Stimulated activated CD4-positive, alpha-beta T cell treated with anti-CD3 and anti-CD28 coated beads, Interleukin-2, amount 100 ng/mL, for 24 hours (primary cell): ENCODE measurements at places on chromosomes 2 and 18.

- DNase-seq: no peak
Measured at GRCh38 chr2:9877726-9878125, 34.5 kb downstream of the TAF1B start.

DNA sequence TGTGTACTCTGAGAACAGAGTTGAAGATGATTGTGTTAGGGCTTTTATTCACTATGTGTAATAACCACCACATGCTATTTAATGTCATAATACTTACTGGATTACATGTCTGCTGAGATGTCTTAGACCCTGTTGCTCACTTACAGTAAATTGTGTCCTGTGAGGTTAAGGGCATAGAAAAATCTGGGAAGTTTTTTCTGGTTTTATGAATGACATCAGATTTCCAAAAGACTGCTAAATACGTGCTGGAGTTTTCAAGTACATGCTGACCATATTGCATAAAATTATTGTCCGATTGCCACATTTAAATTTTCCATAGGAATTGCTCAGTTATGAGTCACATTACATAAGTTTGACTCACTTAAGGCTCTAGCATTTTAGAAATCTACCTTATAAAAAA is 96.7 kb upstream of the COL5A2 start:
- DNase-seq: no peak

- DNase-seq: no peak
Measured at GRCh38 chr2:171615069-171615468, 72.2 kb upstream of the DYNC1I2 start.

GRCh38 chr2:6957031-6957714 is 40.0 kb downstream of the RNF144A start:
- DNase-seq: no peak

- DNase-seq: no peak
Measured at GRCh38 chr2:53827398-53828175, 32.2 kb downstream of the GPR75 start.

- no peak for DNase-seq
Measured at GRCh38 chr2:130864830-130865800, 28.4 kb downstream of the ARHGEF4 start.

- DNase-seq: no peak
Measured at GRCh38 chr18:74299746-74300145, 8.0 kb upstream of the CYB5A start.

GRCh38 chr2:28588292-28588670 is 92.4 kb downstream of the PLB1 start:
- peak; percentile 37 for DNase-seq

DNA sequence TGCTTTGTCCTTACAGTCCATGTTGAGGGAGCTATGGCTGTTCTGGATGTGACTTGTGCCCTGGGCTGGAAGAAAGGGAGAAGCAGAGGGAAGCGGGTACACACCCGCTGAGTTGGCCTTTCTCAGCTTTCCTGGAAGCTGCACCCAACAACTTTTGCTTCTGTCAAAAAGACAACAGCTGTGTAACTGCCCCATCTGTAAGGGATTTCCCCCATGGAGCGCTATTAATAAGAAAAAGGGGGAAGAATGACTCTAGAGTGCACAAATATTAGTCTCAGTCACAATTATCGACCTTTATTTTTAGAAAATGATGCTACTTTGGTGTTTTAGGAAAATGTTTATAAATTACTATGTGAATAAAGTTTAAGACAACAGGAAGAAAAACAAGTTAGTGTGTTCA is 368.3 kb downstream of the RAD51AP2 start:
- DNase-seq: no peak

DNA sequence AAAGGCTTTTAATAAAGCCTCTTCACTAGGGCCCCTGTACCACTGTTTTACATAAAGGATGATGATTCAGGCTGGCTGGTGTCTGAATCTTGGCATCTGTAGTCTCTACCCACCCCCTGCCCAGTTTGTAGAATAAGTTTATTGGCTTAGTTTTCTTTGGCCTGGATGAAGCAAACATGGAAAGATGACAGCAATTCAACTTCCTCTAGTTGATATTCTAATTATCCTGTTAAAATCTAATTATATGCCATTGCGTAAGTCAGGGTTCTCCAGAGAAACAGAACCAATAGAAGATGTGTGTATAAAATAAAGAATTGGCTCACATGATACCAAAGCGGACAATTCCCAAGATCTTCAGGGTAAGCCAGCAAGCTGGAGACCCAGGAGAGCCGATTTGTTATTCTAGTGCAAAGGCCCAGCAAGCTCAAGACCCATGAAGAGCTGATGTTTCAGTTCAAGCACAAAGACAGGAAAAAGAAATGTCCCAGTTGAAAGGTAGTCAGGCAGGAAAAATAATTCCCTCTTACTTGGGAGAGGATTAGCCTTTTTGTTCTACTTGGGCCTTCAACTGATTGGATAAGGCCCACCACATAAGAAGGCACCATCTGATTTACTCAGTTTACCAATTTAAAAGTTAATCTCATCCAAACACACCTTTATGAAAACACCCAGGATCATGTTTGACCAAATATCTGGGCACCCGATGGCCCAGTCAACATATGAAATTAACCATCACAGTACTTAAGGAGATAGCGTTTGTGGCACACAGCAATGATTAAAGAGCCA is 82.6 kb upstream of the LYPD1 start:
- DNase-seq: no peak

DNA sequence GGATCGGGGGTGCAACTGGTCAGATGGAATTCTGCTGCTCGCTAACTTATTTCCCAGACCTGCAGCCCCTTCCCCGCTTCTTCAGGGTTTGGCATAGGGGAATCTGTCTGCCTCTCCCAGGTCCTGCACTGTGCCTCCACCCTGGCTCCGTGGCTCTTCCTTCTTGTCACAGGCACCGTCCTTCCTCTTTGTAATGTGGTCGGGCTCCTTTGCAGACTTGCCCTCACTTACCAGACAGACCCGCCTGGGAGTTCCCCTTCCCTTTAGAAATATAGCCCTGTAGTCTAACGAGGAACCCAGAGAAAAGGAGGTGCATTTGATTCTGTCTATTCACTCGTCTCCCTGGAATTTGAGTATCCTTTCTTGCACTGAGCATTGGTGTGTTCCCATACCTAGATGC is 63.9 kb upstream of the PAX8 start:
- no peak for DNase-seq

- DNase-seq: no peak
Measured at GRCh38 chr2:81714817-81715216, 1410.3 kb upstream of the LRRTM1 start.

GRCh38 chr2:218811382-218811781 is 20.2 kb downstream of the PRKAG3 start:
- no peak for DNase-seq

DNA sequence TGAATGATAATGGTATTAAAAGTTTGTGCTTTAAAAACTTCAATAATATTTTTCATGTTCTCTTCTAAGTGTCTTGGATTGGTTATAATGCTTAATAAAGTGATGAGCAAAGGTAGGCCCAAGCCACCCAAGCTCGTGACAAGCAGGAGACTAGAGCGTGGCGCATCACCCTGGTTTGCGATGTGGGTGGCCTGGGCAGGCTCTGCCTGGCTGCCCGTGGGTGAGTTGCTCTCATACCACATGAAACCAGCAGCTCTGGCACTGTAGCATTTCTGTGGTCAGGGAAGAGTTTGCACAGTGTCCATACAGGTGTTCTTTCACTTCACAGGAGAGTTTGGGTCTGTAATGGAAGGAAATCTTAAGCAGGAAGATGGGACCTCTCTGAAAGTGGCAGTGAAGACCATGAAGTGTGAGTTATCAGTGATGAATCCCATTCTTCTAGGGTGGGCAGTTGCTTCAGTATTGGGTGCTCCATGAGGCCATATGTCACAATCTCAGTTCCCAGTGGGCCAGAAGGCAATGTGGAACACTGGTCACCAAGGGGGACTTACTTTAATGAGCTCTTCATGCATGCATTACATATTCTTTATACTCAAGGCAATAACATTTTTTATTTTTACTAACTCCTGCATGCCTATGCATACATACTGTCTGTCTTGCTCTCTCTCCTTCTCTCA is 51.4 kb upstream of the TMEM87B start:
- no peak for DNase-seq

DNA sequence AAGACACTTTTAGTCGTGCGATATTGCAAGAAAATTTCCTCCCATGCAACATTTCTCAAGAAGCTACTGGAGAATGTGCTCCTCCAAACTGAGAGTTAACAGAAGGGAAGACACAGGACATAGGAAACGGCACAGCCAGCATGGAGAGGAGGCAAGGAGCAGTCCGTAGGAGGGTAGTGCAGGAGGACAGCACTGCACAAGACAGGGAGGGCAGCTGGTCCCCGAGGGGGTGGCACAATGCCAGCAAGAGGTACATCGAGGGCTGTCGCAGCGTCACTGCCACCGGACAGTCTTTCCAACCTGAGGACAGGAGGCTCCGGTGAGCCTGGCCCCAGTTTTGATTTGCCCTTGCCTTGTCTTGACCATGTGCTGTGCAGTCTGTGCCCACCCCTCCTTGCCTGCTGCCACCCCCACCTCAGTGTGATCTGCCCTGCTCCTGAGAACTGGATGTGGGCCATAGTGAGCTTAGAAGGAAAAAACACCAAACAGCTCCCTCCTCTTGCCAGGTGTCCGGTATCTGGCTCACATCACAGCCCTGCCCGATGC is 81.6 kb upstream of the LAPTM4A start:
- no peak for DNase-seq

DNA sequence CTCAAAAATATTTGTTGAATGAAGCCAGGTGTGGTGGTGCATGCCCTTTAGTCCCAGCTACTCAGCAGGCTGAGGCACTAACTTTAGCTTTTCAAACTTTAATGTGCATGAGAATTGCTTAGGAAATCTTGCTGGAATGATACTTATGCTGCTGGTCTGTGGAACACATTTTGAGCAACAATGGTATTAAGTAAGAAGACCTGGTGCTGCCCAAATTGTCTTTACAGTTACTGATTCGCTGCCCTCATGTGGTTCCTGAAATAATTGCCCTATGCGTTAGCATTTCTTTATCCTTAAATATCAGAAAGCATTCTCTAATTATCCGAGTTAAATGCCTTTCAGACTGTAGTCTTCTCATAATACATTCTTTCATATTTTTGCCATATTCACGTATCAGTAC is 76.0 kb upstream of the SESTD1 start:
- DNase-seq: no peak

GRCh38 chr2:143262389-143262788 is 133.2 kb downstream of the ARHGAP15 start:
- no peak for DNase-seq

DNA sequence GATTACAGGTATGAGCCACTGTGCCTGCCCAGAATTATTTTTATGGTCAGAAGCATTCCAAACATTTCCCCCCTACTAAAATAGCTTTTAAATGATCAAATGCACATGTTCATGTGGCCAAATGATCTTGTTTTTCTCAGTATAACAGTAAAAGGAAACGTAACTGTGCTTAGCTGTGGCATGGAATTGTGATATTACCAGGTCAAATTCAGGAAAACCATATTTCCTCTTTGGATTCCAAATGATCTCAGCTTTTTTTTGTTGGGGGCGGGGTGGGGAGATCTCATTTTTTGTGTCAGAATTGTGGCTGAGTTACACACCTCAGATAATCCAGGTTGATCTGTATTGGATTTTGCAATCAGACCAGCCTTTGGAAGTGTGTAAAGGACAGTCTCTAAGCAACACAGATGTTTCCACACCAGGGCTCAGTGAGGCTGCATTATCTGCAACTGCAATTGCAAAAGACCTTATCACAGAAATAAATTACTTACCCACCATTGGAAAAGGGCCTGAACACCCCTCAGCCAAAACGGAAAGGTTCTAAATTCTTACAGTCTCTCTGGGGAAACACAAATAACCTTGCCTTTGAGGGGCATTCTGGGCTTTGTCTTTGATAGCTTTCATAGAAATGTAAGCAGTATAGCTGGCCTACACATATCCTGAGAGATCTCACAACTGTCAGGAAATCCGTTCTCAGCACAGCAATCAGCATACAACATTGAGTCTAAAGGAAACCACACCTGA is 8.4 kb downstream of the CASP10 start:
- DNase-seq: no peak

DNA sequence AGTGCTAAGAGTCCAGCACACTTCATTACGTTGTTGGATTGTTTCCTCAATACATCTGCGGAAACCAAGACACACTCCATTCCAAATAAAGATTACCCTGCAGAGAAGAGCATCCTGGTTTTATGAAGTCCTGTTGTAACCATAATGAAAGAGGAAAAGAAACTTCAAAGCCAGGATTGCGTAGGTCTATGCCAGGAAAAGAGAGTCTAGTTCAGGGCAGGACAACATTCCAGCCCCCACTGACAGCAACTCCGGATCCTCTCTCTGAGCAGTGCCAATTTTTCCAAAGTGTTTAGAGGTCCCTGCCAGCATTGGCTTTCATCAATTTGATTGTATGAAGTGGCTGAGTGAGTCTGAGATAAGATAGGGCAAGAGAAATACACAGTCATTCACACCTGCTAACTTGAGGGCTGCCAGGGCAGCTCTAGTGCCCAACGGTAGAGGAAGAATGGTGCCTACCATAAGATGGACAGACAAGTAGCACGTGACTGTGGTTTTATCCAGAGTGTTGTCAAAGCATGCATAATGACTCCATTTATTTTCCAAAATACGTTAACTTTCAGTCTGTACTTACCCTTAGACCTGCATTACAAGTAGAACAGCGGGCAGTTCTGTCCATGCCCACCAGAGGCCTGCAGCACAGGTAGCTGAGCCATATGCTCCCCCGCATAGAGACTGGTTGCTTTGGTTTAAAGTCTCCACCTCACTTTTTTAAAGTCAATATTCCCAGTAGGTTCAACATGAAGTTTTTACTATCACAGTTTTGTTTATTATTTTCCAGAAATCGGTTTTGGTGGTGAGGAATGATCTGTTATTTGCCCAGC is 23.7 kb downstream of the PIEZO2 start:
- no peak for DNase-seq

- no peak for DNase-seq
Measured at GRCh38 chr18:55069497-55069896, 110.2 kb upstream of the CCDC68 start.

DNA sequence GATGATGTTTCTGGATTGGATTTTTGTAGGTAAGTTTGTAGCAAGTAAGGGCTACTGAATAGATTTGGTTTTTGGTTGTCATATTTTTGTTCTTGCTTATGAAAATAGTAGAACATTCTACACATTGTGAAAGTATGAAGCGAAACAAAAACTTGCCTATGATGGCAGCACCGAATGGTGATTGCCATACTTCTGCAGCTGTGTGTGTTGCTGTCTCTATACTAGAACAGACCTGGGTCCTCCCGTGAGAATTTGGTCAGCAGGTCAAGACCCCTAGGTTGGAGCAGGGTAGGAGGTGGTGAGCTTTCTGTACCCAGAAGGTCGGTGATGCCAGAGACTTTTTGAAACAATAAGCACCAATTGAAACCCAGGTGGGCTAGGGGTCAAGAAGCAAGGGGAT is 322.6 kb downstream of the PRKCE start:
- DNase-seq: no peak

GRCh38 chr18:26706911-26707351 is 158.6 kb downstream of the AQP4 start:
- DNase-seq: no peak

- DNase-seq: no peak
Measured at GRCh38 chr2:10490806-10491291, 42.7 kb upstream of the ODC1 start.
